ENCODE measurements at places on chromosomes 1 and 21. TPM values are rescaled to one million over a fixed set of nuclear protein-coding genes. Genes with fewer than 3 reads are reported as not detected.
A peak's percentile ranks its signal among the peaks of the same experiment; 100 is the strongest.

DNA sequence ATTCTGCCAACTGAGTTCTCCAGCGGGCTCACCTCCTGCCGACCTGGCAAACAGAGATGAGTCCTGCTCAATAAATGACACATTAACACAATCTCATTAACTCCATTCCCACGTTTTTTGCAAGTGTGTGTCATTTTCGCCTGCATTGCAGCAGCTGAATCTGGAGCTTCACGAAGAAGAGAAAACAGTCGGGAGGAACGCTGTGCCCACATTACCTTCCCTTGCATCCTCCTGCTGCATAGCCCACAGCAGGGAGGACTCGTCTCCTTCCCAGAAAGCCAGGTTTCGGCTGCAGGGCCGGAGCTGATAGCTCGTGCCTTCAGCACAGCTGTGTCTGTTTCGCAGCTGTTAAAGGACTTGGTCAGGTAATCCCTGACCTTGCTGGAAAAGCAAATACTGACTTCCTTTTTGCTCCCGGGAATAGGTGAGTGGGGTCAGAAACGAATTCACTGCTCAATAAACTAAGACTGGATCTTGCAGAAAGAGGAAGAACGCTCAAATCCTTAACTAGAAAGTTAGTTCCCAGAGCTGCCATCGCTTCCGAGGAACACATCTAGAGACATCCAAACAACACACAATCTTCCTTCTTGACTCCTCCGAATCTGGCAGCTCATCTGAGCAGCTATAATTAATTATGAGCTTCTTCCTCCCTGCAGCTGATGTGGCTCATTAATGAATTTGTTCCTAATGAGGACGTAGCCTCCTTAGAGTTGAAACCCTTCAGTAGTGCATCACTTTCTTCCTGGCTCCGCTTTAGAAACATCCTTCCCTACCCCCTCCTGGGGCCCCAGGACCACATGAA is 33.0 kb downstream of the KANK4 start:
- no peak for DNase-seq

GRCh38 chr1:45979074-45979777 is 153.2 kb downstream of the PIK3R3 start:
- no peak for DNase-seq

- DNase-seq, result peak; percentile 55
Measured at GRCh38 chr1:29237852-29238619, 1.7 kb downstream of the PTPRU start.

DNA sequence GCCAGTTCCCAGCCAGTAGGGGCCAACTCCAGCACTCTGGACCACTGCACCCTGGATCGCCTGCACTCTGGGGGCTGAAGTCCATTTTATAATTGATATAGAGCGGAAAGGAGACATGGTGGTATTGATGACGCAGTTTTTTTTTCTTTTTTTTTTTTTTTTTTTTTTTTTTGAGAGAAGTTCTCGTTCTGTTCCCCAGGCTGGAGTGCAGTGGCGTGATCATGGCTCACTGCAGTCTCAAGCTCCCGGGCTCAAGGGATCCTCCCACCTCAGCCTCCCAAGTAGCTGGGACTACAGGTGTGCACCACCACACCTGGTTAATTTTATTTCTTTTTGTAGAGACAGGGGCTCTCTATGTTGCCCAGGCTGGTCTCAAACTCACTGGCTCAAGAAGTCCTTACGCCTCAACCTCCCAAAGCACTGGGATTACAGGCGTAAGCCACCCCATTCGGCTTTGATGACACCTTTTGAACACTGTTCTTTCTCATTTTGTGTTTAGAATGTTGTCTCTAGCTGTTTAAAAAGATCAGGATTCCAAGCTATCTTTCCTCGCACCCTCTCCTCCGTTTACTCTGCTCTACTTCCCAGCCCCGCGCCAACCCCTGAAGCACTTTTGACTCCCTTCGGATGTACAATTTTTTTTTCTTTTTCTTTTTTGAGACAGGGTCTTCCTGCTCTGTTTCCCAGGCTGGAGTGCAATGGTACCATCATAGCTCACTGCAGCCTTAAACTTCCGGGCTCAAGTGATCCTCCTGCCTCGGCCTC is 960 bp downstream of the MX2 start:
- DNase-seq, result no peak

DNA sequence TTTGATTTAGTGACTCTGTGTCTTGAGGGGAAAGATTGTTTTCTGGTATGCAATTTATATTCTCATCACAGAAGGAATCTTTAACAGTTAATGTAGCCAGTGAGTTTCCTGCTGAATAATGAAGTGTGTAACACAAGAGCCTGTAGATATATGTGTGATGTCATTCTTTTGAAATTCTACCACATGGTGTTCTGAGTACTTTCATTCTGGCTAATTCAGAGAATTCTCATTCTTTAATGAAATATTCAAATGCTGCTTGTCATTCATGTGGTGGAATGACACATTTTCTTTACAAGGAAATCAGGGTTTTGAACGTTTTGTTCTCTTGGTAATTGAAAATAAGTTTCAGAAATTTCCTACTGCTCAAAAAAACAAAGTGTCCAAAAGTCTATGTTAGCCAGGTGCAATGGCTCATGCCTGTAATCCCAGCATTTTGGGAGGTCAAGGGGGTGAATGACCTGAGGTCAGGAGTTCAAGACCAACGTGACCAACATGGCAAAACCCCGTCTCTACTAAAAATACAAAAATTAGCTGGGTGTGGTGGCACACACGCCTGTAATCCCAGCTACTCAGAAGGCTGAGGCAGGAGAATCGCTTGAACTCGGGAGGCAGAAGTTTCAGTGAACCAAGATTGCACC is 79.6 kb downstream of the MAP3K21 start:
- no peak for DNase-seq

- DNase-seq, result no peak
Measured at GRCh38 chr1:1880617-1881312, 10.1 kb downstream of the GNB1 start.

GBP7 gene
- total RNA-seq, result not detected

DNA sequence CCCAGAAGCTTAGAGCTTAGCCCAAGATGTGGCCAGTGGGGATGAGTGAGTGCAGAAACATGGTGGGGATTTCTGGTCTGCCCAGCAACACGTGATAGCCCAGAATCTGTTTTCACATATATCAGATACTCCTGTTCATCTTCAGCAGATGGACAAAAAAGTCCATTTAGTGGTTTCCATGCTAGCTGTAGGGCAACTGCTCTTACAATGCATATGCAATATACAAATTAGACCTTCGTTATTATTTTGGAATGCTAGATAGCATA is 96.9 kb upstream of the SGIP1 start:
- no peak for DNase-seq

DNA sequence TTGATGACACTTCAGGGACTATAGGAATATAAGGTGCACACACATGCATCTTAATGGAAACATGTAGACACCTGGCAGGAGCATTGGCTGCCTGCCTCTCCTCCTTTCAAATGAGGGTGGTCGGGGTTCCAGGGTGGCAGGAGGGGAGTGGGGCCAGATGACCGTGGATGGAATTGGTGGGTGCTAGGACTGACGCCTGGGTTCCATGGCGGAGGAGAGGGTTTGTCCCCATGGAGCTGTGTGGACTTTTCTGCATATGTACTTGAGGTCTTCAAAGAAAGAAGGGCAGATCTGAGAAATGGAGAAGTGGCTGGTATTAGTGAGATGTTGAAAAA is 7.7 kb downstream of the PRRX1 start:
- DNase-seq, result no peak

GRCh38 chr21:31732597-31733550 is 956 bp upstream of the SCAF4 start:
- peak; percentile 44 for DNase-seq

- no peak for DNase-seq
Measured at GRCh38 chr1:228076796-228077430, 5.6 kb upstream of the ARF1 start.

GRCh38 chr1:112711670-112712069 is 3.5 kb downstream of the PPM1J start:
- no peak for DNase-seq

GRCh38 chr1:33997127-33998036 is 133.5 kb downstream of the HMGB4 start:
- DNase-seq, result no peak

LDLRAD1 gene
- total RNA-seq, result not detected

RNF223 gene
- total RNA-seq, result 7.5 TPM

- no peak for DNase-seq
Measured at GRCh38 chr1:226474443-226475141, 66.7 kb upstream of the PARP1 start.

RGS4 gene
- 11.1 TPM for total RNA-seq

DNA sequence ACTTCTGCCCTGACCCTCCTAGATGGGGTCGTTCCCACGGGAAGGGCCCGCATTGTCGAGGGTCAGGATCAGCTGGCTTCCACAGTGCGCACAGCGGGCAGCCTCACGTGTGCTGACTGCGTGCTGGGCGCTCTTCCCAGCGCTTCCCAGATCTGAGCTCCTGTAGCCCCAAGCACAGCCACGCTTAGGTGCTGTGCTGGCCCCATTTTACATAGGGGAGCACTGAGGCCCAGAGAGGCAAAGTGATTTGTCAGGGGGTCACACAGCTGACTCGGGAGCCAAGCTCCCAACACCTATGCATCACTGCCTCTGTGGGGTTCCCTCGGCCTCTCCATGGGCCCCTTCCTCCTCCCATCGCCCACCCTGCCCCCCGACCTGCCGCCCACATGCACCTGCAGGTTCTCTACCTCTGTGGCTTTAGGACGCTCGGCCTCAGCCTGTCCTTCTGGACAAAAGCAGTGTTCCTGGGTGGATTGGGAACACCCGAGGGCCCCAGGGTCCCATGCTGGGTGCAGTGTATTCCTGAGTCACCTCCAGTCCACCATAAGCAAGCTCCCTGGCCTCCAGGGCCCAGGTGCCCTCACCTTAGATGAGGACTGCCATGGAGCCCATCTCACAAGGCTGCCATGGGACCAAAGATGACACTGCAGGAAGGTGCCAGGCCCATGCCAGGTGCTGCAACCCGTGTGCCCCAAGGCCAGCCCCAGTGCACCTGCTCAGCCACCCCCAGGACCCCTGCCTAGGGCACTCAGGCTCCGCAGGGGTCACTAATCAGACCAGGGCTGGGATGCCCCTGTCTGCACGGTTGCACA is 23.3 kb downstream of the TFF3 start:
- DNase-seq, result peak; percentile 39

PADI3 gene
- 0.17 TPM for total RNA-seq

- no peak for DNase-seq
Measured at GRCh38 chr1:224014330-224014649, 99.6 kb upstream of the FBXO28 start.

AQP10 gene
- not detected for total RNA-seq

Data from mucosa of descending colon (tissue), 3 donors.